ENCODE measurements at places on chromosomes 11 and 22.
A peak's percentile ranks its signal among the peaks of the same experiment; 100 is the strongest.

- no peak for DNase-seq
Measured at GRCh38 chr11:36976741-36977140, 378.7 kb upstream of the RAG2 start.

DNA sequence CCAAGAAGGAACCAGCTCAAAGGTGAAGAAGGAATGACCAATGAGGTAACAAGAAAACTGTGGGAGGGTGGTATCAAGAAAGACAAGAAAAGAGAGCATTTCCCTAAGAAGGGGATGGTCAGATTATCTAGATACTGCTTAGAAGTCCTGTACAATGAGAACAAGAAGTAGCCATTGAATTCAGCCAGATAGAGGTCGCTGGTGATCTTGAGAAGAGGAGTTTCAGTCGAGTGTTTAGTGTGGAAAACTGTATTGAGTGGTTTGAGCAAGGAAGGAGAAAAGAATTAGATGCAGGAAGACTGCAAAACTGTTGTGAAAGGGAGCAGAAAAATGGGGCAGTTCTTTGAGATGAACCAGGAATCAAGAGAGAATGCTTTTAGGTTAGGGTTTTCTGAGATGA lies 74.6 kb upstream of the FAT3 start:
- DNase-seq = no peak

- no peak for DNase-seq
Measured at GRCh38 chr11:80629466-80629865, 1188.6 kb upstream of the TENM4 start.

DNA sequence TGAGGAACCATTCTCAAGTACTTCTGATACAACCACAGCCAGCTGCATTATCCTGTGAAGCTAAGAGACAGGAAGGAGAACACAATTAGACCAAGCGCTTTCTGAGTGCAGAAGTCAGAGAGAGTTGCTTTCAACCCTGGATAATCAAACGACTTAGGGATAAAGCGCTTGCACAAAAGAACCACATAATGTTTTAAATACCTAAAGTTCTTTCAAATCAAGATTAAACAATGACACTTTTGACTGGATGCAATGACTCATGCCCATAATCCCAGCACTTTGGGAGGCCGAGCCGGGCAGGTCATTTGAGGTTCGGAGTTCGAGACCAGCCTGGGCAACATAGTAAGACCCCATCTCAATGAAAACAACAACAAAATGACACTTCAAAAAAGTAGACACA lies 145.1 kb downstream of the SWAP70 start:
- no peak for DNase-seq

DNA sequence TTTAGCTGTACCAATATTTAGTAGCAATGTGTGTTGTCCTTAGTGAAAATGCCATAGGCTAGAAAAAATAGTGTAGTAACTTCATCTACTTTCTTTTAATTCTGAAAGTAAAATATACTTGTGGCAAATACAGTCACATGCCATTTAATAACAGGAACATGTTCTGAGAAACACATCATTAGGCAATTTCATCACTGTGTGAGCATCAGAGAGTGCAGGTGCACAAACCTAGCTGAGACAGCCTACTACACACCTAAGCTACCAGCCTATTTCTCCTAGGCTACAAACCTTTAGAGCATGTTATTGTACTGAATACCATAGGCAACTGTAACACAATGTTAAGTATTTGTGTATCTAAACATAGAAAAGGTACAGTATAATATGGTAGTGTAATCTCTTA lies 127.0 kb upstream of the PITPNB start:
- no peak for DNase-seq

- peak; percentile 95 for DNase-seq
Measured at GRCh38 chr11:6612213-6613041, at the start of gene TAF10. Gene TAF10 (minus strand): TSS chr11:6612216. CDS start chr11:6612189, 27 bp downstream.

- DNase-seq = peak; percentile 48
Measured at GRCh38 chr11:72781313-72782080, 12.3 kb downstream of the STARD10 start.

- no peak for DNase-seq
Measured at GRCh38 chr11:13983081-13983751, 20.7 kb downstream of the SPON1 start.

DNA sequence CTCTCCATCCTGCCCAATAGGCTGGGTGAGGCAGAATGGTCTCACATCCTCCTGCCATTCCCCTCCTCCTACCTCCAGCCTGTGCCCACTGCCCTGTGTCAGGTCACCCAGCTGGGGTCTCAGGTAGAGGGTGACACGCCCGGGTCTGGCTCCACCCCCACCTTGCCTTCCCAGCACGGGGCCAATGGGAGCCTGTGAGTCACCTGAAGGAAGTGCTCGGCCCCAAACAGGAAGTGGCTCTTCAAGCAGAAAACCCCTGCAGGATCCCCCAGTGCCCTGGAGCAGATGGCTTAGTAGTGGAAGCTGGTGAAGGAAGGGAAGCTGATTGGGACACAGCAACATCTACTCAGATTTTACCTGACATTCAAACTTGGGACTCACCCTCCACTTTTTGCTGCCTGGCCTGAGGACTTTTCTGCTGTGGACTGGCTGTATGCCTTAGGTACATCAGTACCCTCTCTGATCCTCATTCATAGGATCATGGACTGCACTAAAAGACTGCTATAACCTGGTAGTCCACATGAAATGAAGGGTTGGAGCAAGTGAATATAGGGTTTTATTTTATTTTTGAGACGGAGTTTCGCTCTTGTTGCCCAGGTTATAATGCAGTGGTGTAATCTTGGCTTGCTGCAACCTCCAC lies 33.4 kb downstream of the GDPD5 start:
- peak; percentile 66 for DNase-seq

DNA sequence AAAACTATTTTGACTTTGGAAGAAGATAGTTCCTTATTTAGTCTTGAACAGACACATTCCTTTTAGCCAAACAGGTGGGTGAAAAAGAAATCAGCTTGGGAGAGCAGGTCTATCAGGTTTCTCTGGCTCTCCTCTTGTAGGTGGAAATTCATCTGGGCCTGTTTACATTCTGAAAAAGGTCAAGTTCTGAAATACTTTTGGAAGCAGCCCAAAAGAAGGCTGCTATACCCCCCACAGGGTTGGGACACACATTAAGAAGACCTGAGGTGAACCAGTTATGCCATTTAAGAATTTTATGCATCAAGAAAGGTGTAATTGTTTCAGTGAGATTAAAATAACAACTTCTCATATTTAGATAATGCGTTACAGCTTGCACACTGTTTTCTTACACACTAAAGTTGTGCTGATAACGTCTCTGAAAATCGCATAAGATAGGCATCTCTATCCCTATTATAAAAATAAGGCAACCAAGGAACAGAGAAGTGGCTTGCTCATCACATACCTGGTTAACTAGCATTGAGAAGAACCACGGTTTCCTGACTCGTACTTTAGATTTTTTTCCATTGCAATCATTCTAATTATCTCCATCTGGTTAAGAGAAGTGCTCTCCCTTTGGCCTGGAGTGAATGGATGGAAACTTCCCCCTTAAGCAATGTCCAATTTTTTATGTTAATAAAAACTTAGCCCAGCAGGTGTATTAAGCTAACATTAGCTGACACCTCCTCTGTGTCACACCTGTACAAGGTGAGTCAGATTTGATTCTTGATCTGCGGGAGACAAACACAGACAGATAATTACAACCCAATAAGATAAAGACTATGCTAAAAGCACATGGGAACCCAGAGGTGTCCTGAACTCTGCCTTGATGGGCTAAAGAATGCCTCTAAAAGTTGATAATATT lies 60.5 kb upstream of the UCP3 start:
- DNase-seq = no peak

GRCh38 chr11:1167256-1167655 lies 9.5 kb downstream of the MUC5AC start:
- no peak for DNase-seq

- no peak for DNase-seq
Measured at GRCh38 chr11:67664696-67665540, 9.5 kb downstream of the ALDH3B2 start.

- DNase-seq = no peak
Measured at GRCh38 chr22:37518509-37519267, 527 bp downstream of the CARD10 start.

GRCh38 chr22:49663311-49663711 lies 164.4 kb downstream of the BRD1 start:
- no peak for DNase-seq

DNA sequence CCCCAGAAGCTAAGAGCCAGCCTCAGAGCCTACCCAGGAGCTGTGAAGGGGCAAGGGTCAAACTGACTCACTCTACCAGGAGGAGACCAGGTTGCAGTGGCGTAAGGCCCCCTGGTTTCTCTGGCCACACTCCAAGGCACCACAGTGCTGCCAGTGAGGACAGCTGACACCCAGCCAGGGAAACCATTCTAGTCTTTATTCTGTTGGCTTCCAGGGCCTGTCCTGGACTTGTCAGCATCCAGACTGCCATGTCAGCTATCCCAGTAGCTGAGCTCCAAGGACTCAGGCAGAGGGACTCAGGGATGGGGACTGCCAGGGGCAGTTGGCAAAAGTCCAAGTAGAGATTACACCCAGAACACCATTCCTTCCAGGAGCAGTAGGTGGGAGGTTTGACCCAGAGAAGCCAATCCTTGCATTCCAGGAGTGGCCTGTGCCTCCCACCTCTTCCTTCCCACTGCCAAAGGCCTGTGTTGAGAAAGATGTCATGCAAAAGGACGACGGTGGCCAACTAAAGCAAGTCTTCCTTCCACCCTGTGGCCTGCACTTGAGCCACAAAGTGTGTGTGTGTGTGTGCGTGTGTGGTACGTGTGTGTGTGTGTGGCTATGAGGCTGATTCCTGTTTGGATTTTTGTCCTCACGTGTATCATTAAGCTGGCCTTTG lies 3.6 kb upstream of the MAPK8IP1 start:
- no peak for DNase-seq

DNA sequence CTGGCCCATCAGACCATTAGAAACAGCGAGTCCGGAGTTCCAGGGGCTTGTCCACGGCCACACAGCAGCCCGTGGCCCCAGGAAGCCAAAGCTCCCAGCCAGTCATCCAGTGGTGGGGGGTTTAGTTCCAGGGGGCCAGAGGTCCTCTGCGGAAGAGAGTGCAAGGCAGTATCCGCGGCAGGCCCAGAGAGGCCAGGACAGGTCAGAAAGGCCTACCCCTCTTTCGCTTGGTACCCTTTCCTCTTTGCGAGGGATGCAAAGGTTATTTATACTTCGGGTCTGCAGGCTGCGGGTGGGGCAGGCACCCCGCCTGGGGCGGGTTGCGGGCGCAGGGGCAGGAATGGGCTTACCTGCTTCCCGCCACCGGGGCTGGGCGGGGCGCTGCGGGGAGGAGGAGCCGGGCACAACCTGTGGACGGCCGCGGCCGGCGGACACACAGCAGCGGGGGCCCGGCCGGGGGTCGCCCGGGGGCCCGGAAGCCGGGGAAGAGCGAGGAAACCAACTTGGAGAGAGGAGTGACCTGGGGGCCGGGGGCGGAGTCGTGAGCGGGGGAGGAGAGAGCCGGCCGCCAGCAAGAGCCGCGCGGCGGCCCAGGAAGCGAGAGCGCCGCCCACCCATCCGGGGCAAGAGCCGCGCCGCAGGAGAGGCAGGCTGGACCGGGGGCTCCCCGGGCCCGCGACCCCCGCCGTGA lies at the start of gene SH3BP1:
Gene SH3BP1, plus strand, starts transcription at position 600 of the 691 bp plus-strand sequence. CDS start 119 bp downstream, outside the sequence.
- peak; percentile 39 for DNase-seq

- DNase-seq = no peak
Measured at GRCh38 chr11:60782393-60783140, 2.6 kb upstream of the MS4A10 start.

DNA sequence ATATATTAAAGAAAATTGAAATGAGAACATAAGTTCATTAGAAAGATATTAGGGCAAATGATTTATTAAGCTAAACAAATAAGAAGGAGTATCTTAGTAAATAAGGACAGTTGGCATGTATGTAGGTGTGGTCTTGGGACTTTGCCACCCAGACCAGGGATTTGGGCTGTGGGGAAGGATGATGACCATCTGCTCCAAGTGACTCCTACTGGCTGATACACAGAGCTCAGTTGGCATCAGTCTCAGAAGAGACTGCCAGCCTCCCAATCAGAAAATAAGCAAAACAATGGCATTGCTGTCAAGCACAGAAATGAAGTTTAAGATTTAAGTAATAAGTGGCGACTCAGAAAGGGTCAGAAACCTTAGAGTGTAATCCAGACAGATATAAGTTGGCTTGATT lies 49.5 kb downstream of the PAX6 start:
- DNase-seq = no peak

DNA sequence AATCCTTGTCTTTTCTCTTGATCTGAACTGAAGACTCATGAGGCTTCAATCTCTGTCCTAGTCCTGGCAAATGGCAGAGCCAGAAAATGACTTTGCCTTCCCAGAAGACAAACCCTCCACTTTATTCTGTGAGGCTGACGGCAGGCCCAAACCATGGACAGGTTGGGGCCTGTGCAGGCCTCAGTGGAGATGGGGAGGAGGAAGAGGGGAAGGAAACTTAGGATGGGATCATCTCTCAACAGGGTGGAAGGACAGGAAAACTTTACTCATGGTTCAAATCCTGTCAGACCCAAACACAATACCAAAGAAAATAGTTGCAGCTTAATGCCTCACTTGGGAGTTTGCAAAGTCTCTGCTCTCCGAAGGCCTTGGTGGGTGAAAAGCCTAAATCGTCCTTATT lies 9.8 kb downstream of the RPL27A start:
- no peak for DNase-seq

- DNase-seq = no peak
Measured at GRCh38 chr11:68146704-68147474, 25.7 kb upstream of the CHKA start.

- DNase-seq = no peak
Measured at GRCh38 chr11:61342207-61342803, 9.3 kb downstream of the TKFC start.

GRCh38 chr11:58625826-58626460 lies 3.5 kb downstream of the CNTF start:
- no peak for DNase-seq

- peak; percentile 22 for DNase-seq
Measured at GRCh38 chr11:128415539-128415938, 171.8 kb downstream of the ETS1 start.

DNA sequence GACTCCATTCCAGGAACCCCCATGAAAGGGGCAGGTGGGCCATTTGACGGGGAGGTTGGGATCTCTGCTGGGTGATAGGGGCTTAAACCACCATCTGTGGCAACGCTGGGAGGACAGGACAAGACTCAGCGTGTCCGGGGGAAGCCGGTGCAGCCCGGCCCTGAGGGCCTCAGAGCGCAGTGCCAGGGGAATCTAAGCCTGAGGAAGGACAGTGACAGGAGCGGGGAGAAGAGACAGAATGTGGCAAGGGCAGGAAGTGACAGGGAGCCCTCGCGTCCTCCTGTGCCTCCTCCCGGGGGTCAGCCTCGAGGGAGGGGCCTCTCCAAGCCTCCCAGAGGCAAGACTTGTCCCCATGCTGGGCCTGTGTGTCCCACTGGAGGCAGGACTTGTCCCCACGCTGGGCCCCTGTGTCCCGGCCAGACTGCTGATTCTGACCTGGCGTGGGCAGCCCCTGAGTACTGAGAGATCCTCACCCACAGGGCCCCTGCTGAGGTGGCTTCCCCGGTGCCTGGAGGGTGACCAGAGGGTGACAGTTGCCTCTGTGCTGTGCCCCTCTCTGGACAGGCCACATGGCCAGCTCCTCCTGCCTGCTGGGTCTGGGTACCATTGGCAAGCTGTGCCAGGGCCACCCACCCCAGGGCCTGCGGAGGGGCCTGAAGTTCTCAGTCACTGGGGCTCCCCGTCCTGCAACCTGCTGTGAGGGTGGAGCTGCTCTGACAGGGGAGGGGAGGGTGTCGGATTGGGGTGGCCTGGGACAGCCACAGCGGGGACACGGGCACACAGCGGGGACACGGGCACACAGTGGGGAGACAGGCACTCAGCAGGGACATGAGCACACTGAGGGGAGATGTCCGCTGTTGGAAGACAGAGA lies 676.2 kb downstream of the BRD1 start:
- DNase-seq = no peak

GRCh38 chr11:62747475-62748160 lies 6.3 kb downstream of the ZBTB3 start:
- DNase-seq = no peak
